ENCODE measurements at places on chromosomes 5 and 9. TPM values are rescaled to one million over a fixed set of nuclear protein-coding genes. Genes with fewer than 3 reads are reported as not detected.

GRCh38 chr5:81145329-81145935, 87.7 kb upstream of the CKMT2 start:
- no peak for DNase-seq

GRCh38 chr9:136011703-136012496, 50.7 kb upstream of the UBAC1 start:
- DNase-seq = peak; percentile 5

- no peak for DNase-seq
Observed at GRCh38 chr5:90351101-90351500, 58.5 kb downstream of the CETN3 start.

- DNase-seq = no peak
Observed at GRCh38 chr9:80072451-80072850, 500.7 kb downstream of the TLE4 start.

DNA sequence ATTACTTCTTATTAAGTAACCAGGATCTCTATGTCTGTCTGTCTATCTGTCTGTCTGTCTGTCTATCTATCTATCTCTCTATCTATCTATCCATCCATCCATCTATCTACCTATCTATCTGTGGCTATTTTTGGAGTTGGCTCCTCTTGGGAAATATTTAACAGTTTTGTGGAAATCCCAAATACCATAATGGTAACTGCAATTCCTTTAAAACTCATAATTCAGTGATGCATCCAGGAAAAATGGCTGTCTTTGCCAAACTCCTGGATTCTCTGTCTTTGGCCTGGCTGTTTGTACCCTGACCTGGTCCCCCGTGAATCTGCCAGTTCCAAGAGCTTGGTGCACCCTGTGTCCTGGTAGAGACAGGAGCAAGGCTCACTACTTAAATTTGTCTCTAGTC, 197.0 kb downstream of the PCSK1 start:
- DNase-seq = no peak

- DNase-seq = no peak
Observed at GRCh38 chr5:160054047-160054446, 45.1 kb downstream of the TTC1 start.

GRCh38 chr5:91328743-91329142, 54.4 kb downstream of the ARRDC3 start:
- peak; percentile 46 for DNase-seq

DNA sequence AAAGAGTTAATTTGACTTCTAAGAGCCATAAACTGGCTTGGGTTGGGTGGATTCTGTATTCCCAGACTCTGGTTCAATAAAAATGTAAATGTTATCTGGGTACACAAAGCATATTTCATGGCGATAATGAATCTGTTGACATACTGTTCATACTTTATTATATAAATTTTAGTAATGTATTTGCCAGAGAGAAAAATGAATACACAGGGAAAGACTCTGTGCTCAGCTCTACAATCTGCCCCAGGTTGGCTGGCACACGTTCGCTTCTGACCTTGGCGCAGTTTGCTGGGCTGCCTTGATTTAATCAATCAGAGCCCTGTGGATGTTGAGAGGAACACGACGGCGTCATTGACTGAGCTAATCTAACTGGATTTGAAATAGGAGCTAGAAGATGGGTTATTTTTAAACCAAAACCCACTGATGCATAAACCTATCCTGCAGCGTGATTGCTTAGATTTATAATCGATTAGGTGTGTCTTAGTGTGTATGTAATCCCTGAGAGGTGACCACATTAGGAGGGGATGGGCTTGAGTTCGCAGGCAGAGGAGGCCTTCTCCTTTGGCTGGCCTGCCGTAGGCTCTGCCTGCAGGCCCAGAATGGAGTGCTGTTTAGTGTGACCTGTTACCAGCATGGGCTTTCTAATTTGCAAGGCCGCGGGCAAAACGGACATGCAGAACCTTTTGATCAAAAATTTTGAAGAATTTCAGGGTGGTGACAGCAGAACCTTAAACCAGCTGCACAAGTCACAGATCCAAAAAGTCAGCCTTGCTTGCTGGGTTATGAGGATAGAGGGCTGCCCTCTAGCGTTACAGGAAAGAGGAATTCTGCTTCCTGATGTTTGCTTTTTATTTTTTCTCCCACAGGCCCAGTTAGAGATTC, 3.9 kb upstream of the ADCY2 start:
- peak; percentile 23 for DNase-seq

DNA sequence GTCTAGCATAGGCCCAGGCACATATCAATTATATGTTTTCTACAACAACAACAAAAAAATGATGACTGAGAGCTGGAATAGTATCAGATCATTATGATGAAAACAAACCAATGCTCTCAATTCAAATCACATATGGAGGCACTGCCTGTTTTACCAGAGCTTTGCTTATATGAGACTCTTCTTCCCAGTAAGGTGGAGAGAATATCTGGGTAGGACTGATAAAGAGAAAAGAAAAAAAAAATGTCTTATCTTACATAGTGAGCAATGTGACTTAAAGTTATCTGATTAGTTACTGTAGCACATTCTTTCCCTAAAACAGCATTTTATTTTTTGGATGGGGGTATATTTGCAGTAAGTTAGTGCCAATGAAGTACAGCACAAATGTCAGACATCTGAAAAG, 154.8 kb downstream of the RAB3C start:
- no peak for DNase-seq

- no peak for DNase-seq
Observed at GRCh38 chr9:93297659-93298497, 113.9 kb downstream of the WNK2 start.

GRCh38 chr9:24044576-24044975, 218.5 kb upstream of the ELAVL2 start:
- DNase-seq = no peak

DNA sequence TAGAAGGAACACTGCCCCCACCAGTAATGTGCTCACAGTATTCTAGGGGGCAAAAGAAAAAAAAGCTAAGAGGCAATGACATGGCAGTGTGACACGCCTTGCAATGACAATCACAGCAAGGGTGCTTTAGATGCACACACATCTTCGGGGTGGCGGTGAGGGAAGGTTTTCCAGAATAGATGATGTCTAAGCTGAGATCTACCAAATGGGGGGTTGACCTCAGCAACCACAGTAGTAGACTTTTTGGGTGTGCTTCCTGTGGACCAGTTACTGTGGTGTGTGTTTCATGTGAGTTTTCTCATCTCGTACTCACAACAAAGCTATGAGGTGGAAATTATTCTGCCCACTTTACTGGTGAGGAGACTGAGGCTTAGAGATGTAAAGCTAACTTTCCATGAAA, 10.2 kb upstream of the IL12B start:
- no peak for DNase-seq

GRCh38 chr5:118558871-118559270, 429.5 kb downstream of the DTWD2 start:
- DNase-seq = no peak

- DNase-seq = peak; percentile 49
Observed at GRCh38 chr9:35658968-35659220, 802 bp downstream of the CCDC107 start.

- DNase-seq = peak; percentile 29
Observed at GRCh38 chr5:126383246-126383645, 40.0 kb upstream of the GRAMD2B start.

DNA sequence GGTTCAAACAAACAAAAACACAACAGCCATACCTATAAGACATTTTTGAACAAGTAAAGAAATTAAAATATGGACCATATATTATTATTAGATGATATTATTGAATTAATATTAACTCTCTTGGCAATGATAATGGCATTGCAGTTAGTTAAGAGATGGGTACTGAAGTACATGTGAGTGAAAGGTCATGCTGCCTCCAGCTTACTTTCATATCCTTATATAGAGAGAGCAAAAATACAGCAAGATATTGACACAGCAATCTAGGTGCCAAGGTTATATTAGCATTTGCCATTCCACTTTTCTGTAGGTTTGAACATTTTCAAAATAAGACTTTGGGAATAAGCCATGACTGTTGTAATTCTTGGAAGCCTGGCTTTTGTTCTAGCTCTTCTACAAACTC, 6.1 kb downstream of the TNFSF8 start:
- no peak for DNase-seq

DNA sequence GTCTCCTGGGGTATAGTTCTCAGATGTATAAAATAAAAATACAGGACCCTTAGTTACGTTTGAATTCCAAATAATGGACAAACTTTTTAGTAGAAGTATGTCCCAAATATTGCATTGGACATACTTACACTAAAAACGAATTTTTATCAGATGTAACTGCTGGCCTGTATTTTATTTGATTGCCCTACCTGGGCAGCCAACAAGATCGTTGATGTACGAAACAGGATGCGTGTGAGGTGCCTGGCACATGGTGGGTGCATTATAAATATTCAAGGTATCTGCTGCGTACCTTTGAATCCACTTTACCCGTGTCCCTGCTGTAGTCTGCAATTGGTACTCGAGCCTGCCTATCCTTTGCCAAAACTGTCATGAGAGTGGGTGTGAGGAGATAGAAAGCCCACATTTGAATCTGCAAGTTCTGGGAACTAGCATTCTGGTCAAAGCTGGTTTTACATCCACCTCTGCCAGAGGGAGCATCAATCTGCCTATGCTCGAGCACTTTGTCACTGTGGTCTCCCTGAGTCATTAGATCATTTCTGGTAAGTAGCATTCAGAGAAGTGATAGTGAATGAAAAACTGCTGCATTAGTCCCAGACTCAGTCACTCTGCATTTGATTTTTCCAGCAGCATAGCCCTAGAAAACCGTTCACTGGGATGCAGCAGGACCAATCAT, 133.7 kb upstream of the IQGAP2 start:
- DNase-seq = no peak

DNA sequence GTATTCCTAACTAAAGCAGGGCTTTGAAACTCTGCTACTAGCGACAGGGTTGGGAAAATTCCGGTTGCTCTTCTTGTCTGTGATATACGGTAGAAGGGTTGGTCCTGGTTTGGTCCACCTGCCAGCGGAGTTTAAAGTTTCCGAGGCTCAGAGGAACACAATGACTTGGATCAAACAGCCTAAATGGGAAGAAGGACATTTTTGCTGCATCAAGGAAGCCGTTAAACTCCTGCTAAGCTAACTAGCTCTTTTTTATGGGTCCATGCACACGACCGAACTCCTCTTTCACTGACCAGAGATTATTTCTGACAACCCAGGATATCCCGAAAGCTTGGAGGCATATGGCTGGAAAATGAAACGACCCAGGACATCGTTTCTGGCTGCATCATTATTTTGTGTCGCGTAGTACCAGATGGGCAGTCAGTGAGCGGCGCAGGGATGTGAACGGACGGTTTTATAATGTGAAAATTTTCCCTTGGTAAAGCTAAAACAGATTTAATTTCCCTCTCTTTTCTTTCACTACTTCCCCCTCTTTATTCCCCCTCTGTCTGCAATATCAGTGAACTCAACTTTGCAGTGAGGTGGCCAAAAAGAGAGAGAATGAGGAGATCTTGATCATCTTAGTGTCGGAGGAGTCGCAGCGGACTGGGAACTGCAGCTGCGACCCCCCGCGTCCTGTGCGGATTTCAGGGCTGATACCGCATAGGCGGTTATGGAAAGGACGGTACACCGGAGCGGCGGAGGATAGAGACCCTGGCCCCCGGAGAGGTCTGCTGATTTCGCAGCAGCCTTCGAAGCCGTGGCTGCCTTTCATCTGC, at the start of gene LURAP1L:
Gene LURAP1L, plus strand, starts transcription at position 160 of the 818 bp plus-strand sequence. CDS start 696 bp downstream, outside the sequence.
- peak; percentile 87 for DNase-seq

DNA sequence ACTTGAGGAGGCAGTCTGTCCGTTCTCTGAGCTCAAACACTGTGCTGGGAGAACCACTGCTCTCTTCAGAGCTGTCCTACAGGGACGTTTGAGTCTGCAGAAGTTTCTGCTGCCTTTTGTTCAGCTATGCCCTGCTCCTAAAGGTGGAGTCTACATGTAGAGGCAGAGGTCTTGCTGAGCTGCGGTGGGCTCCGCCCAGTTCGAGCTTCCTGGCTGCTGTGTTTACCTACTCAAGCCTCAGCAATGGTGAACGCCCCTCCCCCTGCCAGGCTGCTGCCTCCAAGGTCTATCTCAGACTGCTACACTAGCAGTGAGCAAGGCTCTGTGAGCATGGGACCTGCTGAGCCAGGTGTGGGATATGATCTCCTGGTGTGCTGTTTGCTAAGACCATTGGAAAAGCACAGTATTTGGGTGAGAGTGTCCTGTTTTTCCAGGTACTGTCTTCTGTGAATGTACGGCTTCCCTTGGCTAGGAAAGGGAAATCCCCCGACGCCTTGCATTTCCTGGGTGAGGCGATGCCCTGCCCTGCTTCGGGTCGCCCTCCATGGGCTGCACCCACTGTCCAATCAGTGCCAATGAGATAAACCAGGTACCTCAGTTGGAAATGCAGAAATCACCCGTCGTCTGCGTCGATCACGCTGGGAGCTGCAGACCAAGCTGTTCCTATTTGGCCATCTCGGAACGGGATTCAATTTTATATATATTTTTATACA, 58.5 kb downstream of the CNTRL start:
- DNase-seq = no peak

DNA sequence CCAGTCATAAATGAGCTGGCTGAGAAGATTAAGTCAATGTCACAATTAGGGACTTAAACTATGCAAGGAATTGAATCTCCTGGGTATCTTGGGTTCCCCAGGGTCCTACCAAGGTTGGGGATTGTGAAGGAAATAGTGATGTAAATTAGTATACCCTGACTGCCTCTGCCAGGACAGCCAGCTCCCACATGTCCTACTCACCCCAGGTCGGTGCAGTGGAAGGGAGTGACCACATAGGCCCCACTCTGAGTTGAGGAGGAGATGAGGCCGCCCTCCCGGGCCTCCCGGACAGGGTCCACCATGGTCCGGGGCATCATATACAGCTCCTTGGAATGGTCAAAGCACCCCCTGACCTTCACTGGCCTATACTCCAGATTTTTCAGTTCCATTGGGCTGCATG, 2.7 kb downstream of the SURF1 start:
- no peak for DNase-seq

- DNase-seq = no peak
Observed at GRCh38 chr9:115837618-115838017, 316.0 kb upstream of the PAPPA start.

DNA sequence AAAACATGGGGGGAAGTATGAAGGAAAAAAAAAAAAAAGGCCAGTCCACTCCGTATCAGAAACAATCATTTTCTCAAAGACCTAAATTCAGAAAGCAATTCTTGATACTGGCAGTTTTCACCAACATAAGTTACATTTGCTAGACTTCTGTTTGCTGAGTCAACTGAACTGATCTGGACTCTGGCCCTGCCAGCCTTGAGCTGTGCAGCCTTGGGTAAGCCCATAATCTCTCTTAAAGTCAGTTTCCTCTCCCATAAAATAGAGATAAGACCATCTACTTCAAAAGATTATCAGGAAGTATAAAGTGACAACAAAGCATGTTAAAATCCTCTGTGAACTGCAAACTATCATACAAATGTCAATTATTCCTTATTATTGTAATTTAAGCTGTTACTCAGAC, 106.8 kb downstream of the MAPKAP1 start:
- DNase-seq = peak; percentile 16

The RAB3C gene
- total RNA-seq = not detected

The SLC36A2 gene
- total RNA-seq = not detected

The ADGRV1 gene
- 0.35 TPM for total RNA-seq

The MEIKIN gene
- not detected for total RNA-seq

The AK8 gene
- 2.3 TPM for total RNA-seq

The FAT2 gene
- 0.17 TPM for total RNA-seq

The PCDHB13 gene
- total RNA-seq = 0.17 TPM

The SOX30 gene
- 0.17 TPM for total RNA-seq

The MLANA gene
- total RNA-seq = not detected
